Activated CD8-positive, alpha-beta memory T cell treated with anti-CD3 and anti-CD28 coated beads, Interleukin-2, amount 10 ng/mL, durations not matched to agents 7 days and 5 days (primary cell): ENCODE measurements at places on chromosomes 1 and 21.

GRCh38 chr1:186899977-186900376 is 71.2 kb downstream of the PLA2G4A start:
- no peak for DNase-seq

DNA sequence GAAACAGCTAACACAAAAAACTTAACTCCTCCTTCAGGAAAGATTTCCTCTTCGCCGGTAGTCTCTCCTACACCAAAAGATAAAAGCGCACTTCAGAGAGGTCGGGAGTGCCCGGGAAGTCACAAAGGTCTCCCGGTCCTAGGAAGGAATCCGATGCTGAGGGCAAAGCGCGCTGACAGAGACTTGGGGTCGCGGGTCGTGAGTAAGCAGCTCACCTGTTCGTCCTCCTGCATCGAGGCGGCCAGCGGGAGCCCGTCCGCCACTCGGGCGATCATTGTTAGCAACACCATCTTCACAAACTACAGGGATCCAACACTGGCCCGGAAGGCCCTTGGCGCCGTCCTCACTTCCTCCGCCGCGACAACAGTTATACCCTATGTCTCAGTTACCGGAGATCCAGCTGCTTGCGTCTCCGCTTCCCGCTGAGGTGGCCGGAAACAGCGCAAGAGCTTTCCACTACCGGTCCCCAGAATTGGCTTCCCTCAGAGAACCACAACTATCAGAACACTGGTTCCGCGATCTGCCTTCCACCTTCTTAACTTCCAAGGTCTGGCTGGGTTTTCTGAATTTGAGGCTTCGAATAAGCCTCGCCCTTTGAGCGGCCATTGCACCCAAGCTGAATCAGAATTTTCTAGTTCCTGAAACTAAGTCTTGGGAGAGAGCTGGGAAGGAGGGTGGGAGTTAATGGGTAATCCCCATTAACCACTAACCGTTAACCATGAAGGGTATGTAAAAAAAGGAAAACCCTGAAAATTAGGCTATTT is at the start of gene SEC22B:
SEC22B (minus strand) TSS at position 429 of the 764 bp plus-strand sequence; CDS start at position 290, 139 bp downstream.
- peak; percentile 95 for DNase-seq

- DNase-seq = no peak
Observed at GRCh38 chr1:247434005-247434404, 18.0 kb downstream of the NLRP3 start.

DNA sequence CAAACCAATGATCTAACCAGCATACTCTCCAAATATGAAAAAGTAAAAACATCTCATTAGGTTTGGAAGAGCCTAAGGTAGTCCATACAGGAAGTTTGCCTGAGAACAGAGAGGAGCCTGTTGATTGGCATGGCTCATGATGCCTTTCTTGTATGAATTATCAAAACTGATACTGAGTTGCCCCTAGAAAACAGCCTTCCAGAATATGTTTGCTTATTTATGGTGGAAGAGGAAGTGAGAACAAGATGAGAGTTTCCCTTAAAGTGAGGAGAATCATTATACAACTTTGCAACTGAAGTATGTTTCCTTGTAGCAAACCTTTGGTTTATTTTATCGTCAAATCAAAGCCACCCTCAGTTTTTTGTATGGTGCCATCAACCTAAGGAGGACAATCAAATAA is 23.8 kb upstream of the KIAA1614 start:
- DNase-seq = no peak
